ENCODE measurements at places on chromosomes 1 and 21.

- DNase-seq = no peak
Observed at GRCh38 chr1:82392946-82393345, 592.2 kb downstream of the ADGRL2 start.

- no peak for DNase-seq
Observed at GRCh38 chr1:1247341-1247913, 905 bp upstream of the C1QTNF12 start.

DNA sequence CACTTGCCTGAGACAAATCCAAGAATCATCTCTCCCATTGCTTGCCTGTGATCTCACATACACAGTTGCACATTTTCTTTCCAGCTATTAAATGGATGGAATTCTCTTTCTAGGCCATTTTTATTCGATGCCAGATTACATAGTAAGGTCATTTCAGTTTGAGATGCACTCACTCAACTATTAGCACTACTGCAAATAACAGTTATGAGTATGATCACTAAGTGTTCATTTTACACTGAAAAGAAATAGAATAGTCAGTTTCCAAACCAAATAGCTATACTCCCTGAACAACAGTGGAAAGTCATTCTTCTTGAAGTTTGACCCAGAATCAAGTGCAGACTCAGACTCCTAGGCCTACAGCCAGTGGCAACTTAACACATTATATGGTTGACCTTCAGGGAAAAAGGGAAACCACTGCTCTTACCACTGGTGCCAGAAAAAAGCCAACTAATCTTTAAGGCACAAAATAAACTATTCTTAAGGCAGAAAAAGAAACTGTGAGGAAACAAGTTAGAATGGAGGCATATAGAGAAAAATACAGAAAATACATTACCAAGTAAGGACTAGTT lies 31.5 kb downstream of the WNT2B start:
- no peak for DNase-seq

- peak; percentile 32 for DNase-seq
Observed at GRCh38 chr1:161131523-161132409, 701 bp downstream of the DEDD start.

DNA sequence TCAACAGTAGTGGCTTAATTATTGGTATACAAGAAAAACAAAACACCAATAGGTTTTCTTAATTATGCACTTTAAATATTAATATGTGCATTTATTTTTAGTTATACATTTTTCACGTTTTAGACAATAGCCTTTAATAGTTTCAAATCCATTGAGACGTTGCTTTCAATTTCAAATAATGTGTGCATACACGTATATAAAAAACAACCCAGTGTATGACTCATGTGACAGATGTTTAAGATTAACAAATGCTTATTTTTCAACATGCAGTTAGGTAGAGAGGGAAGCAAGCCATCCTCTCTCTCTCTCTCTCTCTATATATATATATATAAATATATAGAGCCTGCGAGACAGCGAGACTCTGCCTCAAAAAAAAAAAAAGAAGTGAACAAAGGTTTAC lies 24.3 kb downstream of the EYA3 start:
- no peak for DNase-seq

- DNase-seq = no peak
Observed at GRCh38 chr1:221105578-221105977, 226.3 kb downstream of the HLX start.

DNA sequence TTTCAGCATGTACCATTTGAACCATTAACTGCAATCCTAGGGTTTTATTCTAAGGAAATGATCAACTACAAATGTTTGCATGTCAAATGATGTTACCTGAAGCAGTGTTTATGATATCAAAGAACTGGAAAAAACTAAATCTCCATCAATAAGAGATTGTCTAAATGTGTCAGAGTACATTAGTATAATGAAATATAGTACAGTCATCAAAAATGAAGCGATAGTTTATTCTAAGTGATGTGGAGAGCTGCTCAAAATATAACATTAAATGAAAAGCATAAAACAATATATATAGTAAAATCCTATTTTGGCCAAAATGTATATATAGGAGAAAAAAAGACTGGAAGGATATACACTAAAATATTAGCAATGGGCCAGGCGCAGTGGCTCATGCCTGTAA lies 24.0 kb downstream of the AKNAD1 start:
- DNase-seq = no peak

- no peak for DNase-seq
Observed at GRCh38 chr21:31294691-31295090, 49.4 kb downstream of the TIAM1 start.

GRCh38 chr1:26384076-26384475 lies 11.5 kb upstream of the ZNF683 start:
- DNase-seq = no peak

DNA sequence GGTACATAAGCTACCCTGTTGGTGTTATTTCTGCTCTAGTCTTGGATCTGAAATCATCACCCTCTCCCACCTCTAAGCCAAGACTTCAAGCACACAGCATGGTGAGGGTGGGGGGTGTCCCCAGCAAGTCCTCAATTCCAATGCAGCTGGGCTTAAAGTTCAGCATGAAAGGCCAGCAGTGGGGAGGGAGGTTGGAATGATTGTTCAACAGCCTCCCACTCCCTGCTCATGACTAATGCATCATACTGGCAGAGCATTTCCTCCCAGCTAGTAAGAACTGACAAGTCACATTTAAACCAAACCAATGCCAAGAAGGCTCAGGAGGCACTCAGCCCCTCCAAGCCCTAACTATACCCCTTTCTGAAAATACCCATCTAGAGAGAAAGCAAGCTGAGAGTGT lies 50.1 kb downstream of the TIAM1 start:
- peak; percentile 23 for DNase-seq

DNA sequence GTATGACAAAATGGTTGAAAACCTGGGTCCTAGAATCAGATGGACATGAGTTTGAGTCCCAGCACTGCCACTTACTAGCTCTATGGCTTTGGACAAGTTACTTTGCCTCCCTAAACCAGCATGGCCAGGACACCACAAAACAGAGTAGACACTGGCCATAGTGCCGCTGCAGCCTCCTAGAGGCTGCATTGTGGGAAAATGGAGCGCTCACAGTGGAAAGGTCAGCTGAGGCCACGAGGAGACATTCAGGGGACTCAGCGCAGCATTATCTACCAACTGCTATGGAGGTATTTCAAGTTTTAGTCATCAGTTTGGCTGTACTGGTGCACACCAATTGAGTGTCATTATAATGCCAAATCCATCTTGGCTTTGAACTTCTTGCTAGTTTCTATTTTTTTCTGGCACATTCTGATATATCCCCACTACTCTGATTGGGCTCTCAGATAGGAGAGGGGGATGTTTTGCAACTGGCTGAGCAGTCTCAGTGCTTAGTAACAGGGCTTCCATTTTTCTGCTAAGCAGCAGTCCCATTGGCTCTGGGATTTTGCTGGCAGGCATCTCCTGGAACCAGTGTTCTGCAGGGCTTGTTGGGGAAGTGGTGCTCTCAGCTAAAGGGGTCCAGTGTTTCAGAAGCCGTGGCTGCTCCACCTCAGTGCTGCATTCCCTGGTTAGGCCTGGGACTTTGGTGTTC lies 16.2 kb downstream of the NT5C1A start:
- no peak for DNase-seq

- no peak for DNase-seq
Observed at GRCh38 chr1:177944016-177944949, 25.6 kb downstream of the SEC16B start.

- DNase-seq = no peak
Observed at GRCh38 chr1:248189026-248189425, 8.0 kb upstream of the OR2M3 start.

Data from frontal cortex (tissue), 4 donors.